ENCODE measurements at places on chromosomes 16 and 17. TPM values are rescaled to one million over a fixed set of nuclear protein-coding genes. Genes with fewer than 3 reads are reported as not detected.

KIF2B gene
- not detected for total RNA-seq

CYBA gene
- 241 TPM for total RNA-seq

DNA sequence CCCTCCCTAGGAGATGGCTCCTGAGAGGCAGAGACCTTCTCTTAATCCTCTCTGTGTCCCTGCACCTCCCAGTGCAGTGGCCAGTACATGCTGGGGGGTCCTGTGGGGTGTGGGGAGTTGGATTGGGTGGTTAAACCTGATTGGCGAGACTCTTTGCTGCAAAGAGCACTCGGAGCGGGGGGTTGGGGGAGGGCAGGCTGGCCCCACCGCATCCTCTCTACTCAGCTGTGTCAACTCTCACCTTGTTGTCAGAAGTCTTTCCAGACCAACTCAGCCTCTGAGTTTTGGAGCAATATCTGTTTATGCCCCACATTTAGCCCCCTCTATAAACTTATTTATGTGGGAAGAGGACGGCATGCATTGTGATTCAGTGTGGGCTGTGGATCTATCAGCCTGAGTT lies 40.0 kb downstream of the SMARCE1 start:
- DNase-seq = no peak

MPV17L gene
- total RNA-seq = 7.5 TPM

DNA sequence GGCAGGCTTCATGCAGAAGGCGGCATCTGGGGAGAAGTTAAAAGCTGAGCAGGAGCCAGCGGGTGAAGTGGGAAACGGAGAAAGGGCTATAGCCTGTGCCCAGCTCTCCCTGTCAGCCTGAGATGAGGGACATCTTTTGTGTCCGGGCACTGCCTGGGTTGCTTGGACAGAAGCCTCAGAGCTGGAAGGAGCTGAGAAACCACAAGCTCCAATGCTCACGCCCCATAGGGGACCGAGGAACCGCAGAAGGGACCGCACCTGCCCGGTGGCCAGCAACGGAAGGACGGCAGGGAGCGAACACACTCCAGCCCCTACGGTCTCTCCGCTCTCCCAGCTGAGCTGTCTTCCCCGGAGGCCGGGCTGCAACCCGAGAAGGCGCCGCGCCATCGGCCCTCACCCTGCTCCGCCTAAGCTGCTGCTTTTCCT lies 175.8 kb downstream of the NPIPB11 start:
- no peak for DNase-seq

- no peak for DNase-seq
Measured at GRCh38 chr17:30556374-30557332, 79.4 kb downstream of the GOSR1 start.

DNA sequence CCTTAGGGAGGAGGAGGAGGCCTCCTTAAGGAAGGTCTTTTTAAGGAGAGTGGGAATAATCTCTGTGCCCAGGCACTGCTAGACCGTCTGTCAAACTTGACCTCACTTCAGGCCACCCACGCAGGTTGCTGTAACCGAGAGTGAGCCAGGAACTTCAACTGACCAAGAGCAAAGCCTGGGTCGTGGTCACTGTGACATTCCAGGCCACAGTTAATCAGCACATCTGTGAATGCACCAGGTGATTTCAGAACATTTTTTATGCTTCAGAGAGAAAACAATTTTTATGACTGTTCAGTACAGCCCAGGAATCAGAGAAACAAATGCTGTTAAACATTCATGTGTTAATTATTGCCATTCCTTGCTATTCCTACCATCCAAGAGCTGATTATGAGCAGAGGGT lies 226.6 kb upstream of the ASIC2 start:
- DNase-seq = no peak

DNA sequence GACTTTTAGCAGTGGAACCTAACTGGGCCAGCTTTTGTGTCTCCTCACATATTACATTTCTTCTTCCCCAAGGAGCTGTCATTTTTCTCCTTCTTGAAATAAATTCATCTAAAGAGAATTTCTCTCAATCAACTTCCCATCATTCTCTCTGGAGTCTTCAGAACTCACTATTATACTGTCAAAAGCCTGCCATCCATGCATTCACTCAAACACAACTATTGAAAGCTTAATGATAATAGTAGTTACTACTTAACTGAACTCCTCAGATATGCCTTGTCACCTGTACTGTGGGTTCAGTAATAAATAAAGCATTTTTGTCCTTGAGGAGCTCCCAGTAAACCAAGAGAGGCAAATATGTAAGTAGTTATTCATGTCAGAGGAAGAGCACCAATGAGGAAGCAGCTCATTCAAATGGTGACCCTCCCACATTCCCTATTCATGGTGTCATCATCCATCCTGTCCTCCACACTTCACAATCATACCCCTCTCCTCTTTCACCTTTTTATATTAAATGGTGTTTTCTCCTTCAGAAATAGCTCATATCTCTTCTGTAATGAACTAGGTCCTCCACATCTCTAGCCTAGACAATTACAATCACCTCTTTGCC lies 162.6 kb downstream of the CA10 start:
- DNase-seq = no peak

AHSP gene
- not detected for total RNA-seq

DNA sequence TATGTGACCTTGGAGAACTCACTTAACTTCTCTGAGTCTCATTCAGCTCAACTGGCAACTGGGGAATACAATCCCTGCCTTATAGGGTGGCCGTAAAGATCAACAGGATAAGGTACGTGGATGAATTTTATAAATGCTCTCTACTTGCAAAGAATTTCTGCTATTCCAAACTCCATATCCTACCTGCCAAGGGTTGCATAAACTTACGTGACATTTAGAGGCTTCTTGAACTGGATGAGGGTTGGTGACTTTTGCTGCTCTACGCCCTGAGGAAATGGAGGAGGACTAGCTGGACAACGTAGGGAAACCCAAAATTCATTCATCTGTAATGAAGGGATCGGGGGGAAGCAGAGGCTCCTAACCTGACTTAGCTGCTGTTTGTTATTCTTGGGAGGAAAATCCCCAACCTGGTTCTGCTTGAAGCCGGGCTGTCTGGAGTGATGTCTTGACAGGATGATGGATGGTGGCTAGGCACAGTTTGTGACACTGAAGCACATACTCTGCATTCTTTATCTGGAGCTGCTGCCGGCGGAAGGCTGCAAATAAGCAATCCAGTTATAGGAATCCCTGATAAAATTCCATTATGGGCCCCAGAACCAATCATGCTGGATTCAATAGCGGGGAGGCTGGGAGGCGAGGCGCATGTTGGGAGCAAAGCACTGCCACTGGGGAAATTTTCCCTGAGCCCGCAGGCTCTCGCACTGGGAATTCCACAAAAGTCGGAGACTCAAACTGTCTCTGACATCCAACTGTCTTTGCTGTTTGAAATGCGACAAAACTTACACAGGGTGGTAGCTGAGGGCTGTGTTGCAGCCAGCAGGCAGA lies 94.7 kb upstream of the SDK2 start:
- DNase-seq = no peak

- no peak for DNase-seq
Measured at GRCh38 chr16:69514356-69514755, 51.4 kb upstream of the NFAT5 start.

DNA sequence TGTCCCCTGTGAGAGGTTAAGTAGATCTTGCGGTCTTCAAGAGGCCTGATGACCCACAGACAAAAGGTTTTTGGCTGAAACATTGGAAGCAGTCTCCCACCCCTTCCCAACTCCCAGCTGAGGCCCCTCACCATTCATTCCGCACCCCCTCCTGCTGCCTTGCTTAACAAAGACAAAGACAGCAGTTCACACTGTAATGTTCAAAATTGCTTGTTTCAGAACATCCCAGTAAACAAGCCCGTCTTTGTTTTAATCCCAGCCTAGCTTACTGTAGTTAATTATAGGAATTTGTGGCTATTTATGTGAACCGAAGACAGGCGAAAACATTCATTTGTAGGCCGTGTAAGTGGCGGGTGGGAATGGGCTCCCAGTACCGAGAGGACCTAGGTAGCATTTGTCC lies 55.7 kb downstream of the IRX5 start:
- DNase-seq = no peak

CCDC144A gene
- total RNA-seq = 1.1 TPM

ALOX15 gene
- total RNA-seq = 24.4 TPM

CD300LB gene
- 14.1 TPM for total RNA-seq

PRSS33 gene
- not detected for total RNA-seq

LRRC46 gene
- total RNA-seq = not detected

DNA sequence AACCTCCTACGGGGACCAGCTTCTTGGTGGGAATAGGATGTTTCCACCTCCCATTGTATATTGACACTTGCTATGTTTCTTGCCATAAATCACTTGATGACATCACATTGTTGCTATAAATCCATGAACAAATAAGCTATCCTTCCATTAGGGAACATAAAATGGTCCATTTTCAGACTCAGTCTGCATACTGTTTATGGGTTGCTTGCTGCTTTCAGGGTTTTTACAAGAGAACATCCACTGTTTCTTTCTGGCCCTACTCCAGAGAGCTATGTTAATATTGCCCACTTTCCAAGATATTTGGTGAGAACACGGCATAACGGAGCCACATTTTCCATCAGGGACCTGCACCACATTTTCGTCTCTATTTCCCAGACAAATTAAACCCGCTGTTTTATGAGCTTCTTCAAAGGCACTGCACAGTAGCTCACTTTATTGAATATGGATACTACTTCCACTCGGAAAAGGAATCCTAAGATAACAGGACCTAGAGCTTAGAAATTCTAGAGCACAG lies 800.2 kb downstream of the KCNJ2 start:
- DNase-seq = no peak

TOM1L1 gene
- 20.4 TPM for total RNA-seq

DNA sequence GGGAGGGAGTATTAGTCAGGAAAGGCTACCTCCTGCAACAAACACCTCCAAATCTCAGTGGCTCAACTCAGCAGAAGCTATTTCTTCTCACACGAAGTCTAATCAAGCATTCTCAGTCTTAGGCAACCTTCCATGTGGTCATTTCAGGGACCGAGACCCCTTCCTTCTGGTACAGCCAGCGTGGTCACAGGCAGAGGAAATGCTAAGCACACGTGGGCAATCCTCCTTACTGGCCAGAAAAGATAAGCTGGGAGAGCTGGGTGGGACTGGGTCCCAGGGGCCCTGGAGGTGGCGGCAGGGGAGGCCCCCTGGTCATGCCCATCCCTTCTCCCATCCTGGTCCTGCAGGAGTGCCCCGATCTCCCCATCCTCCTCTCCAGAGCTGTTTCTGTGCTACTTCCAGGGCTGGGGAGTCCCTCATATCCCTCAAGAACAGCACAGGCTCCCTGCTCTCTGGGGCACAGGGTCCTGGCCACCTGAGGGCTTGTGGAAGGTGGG lies 5.7 kb upstream of the CX3CL1 start:
- no peak for DNase-seq

HOXB4 gene
- total RNA-seq = 8.7 TPM

DNA sequence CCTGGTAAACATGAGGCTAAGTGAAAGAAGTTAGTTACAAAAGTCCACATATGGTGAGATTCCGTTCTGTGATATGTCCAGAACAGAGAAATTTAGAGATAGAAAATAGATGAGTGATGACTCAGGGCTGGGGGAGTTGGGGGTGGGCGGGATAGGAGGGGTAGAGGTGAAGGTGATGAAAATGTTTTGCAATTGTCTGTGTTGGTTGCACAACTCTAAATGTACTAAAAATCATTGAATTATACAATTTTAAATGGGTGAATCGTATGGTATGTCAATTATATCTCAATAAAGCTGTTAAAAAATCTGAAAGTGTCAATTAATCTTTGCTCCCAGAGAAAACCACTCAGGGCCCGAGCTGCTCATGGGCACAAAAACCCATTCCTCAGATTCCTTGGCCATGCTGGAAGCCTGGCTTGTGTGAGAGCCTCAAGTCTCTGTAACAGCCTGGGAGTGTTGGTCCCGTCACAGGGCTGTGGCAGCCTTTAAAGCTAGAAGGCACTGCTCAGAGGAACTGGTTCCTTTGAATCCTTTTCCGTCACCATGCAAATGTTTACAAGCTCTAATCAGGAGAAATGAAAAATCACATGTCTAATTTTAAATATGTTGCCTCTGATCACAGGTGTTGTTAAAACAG lies 225.3 kb downstream of the WWOX start:
- DNase-seq = no peak

DNA sequence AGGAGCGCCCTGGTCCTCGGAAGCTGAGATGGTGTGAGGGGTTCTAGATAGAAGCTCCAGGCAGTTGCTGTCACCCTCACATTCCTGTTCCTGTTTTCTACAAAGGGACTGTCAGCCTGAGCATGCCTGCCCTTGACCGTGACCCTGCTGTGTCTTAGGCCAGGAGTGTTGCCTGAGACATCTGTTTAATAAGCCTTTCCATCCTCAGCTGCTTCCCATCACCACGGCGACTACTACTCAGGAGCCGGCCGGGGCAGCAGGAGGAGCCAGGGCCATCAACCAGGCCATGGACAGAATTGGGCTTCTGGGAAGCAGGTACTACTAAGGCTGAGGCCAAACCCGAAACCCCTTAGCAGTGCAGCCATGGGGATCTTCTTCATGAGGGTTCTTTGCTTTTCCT lies 151.4 kb downstream of the KATNIP start:
- DNase-seq = no peak

KRTAP4-3 gene
- total RNA-seq = not detected

- DNase-seq = no peak
Measured at GRCh38 chr17:70558821-70559220, 389.5 kb downstream of the KCNJ2 start.

GRCh38 chr16:51982715-51983680 lies 563.9 kb downstream of the TOX3 start:
- no peak for DNase-seq

DNA sequence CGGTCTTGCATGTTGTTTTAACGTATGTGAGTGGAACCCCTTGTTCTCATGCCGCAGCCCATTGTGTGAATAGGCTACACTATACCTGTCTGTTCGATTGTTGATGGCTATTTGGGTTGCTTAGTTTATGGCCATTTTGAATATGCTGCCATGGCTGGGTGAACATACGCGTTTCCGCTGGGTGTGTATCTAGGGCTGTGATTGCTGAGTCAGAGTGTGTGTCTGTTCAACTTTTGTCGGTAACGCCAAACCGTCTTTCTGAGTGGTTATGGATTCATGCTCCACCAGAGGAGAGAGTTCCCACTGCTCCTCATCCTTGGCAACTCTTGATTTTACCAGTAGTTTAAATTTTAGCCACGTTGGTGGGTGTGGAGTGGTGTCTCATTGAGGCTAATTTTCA lies 77.0 kb downstream of the METRNL start:
- DNase-seq = no peak

DNA sequence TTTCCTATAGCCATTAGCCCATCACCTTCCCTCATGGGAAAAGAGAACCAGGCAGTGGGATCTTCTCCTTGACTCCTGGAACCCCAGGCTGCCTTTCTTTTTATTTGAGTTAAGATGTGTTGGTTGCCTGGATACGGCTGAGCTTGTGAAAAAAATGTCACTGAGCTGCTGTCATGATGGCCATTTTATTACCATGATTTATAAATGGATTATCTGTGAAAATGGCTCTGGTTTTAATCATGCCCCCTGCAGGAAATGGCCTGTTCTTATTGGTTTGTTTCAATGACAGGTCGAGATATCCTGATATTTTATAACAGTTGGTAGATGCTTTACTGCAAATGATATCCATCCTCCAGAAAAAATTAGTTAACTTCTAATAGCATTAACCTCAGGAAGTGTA lies 640.4 kb downstream of the CDH11 start:
- no peak for DNase-seq

Data from omental fat pad (tissue), 4 donors.